ENCODE measurements at places on chromosomes 6 and 20.

- no peak for DNase-seq
These were observed 507.5 kb upstream of the MAP3K7 start for GRCh38 chr6:91094341-91094740.

- no peak for DNase-seq
These were observed 23.3 kb upstream of the UST start for GRCh38 chr6:148723484-148723883.

DNA sequence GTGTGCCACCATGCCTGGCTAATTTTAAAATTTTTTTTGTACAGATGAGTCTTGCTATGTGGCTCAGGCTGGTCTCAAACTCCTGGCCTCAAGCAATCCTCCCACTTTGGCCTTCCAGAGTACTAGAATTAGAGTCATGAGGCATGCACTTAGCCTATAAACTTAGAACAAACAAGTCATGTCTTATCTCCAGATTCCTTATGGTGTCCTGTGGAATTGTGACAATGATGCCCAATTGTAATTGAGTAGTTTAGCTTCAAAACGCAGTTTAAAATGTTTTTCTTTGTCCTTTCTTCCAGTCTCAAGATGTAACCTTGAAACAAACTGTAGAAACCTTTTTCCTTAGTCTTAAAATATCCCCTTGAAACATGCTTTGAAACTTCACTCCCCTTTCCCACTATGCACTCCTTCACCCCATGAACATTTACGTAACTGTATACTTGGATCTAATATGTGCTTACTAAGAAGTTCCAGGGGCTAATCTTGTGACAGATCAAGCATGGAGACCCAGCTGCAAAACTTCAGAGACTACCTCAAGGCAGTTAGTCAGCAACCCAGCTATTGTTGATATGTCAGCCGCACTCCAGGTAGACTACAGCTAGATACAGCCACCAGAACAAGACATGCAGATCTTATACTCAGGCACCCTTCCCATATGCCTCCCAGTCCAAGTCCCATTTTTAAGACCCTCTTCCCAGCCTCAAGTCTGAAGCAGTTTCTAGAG is 46.2 kb downstream of the MAN1A1 start:
- DNase-seq, result no peak

GRCh38 chr6:71412559-71413140 is 124.0 kb downstream of the OGFRL1 start:
- no peak for DNase-seq

DNA sequence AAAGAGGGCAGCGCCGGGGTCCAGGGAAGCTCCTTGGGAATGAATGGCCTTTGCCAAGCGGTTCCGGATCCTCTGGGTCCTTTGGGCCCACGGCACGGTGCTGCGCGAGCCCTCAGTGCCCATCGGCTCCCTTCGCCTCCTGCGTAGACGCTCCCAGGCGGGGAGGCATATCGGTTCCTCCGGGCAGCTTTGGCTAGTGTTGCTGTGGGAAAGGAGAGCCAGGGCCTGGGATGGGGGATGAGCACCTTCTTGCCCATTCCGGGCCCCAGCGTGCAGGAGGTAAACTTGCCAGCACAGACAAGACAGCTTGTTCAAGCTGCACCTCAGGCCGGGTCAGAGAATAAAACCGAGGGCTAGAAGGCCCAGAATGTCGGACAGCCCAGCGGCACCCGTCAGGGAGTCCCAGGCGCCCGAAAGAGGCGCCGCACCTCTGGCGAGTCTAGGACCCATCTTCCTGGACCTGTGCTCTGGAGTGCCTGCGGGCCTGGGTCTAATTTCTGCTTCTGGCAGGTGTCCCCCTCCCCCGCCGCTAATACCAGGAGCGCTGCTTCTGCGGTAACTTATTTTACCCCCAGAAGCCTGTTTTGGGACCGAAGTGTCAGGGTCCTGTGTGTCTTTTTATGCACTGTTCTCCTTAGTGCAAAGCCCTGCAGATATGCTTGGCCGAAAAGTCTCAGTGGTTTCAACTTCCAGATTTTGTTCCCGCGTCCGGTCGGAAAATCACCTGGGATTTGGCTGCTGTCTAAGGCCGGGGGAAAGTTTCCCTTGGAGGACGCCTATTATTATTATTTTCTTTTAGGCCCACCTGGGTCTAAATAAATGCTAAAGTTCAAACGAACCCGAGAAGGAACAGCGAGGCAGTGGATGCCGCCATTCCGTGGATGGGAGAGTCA is 1.7 kb upstream of the TFAP2C start:
- no peak for DNase-seq

- DNase-seq, result peak; percentile 67
These were observed 179.5 kb downstream of the CDH26 start for GRCh38 chr20:60137657-60138245.

DNA sequence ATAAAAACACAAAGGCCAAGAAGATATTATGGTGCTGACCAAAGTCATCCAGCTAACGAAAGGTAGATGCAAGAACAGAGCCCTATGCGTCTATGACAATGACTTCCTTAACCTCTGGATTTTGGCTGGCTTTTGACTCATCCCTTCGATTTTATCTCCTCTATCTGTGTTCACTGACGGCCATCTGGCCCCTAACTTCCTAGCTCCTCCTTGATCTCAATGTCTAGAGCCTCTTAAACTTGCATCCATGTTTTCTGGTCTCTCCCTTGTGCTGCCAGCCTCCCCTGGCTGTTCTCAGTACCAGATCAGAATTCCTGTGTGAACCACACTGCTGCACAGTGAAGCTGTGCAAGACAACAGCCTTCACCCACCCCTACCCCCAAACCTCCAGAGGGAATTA is 452.9 kb downstream of the UTRN start:
- no peak for DNase-seq

- DNase-seq, result no peak
These were observed 86.9 kb downstream of the PLEKHG1 start for GRCh38 chr6:150686566-150686965.
